PC-9 (cell line): ENCODE measurements at places on chromosomes 12 and 14.

GRCh38 chr14:60744566-60744965 lies 10.0 kb downstream of the MNAT1 start:
- no peaks in the 10 kb centered on the region for H3K27me3 ChIP-seq
- H3K4me3 ChIP-seq, result no peak overlapping the region
- H3K27ac ChIP-seq, result no peak overlapping the region
- no peaks in the 10 kb centered on the region for H3K4me1 ChIP-seq

GRCh38 chr14:101495284-101495683 lies 66.0 kb upstream of the DIO3 start:
- no peak overlapping the region for H3K4me3 ChIP-seq
- no peaks in the 10 kb centered on the region for H3K36me3 ChIP-seq
- no peak for DNase-seq
- H3K4me1 ChIP-seq, result no peaks in the 10 kb centered on the region
- H3K27ac ChIP-seq, result no peak overlapping the region

DNA sequence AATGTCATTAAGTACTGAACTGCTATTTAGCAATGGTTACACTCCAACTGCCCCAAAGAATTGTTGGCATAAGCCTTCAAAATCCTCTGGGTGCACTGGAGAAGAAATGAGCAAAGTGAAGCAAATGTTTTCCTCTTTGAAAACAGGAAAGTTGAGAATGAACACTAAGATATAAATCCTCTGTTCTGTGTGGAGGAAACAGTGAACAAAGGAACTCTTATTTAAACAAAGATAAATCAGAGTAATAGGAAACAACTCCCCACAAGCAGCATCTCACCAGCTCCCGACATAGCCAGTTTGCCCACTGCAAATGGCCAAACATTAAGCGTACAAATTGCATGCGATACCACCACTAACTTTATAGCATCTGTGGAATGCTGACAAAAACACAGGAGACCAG lies 54.0 kb downstream of the BCAT1 start:
- DNase-seq, result no peak
- no peaks in the 10 kb centered on the region for H3K4me1 ChIP-seq
- H3K4me3 ChIP-seq, result no peak overlapping the region
- H3K27ac ChIP-seq, result no peak overlapping the region

DNA sequence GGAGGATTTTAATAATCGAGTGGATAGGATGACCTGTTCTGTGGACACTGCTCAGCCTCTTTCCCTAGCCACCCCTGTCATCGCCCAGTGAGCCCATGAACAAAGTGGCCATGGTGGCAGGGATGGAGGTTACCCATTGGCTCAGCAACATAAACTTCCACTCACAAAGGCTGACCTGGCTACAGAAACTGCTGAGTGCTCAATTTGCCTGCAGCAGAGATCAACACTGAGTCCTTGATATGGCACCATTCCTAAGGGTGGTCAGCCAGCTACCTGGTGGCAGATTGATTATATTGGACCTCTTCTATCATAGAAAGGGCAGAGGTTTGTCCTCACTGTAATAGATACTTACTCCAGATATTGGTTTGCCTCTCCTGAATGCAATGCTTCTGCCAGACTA lies 465.4 kb upstream of the FBXO33 start:
- H3K36me3 ChIP-seq, result no peaks in the 10 kb centered on the region
- H3K4me1 ChIP-seq, result no peaks in the 10 kb centered on the region
- H3K4me3 ChIP-seq, result no peak overlapping the region
- no peaks in the 10 kb centered on the region for H3K27me3 ChIP-seq

DNA sequence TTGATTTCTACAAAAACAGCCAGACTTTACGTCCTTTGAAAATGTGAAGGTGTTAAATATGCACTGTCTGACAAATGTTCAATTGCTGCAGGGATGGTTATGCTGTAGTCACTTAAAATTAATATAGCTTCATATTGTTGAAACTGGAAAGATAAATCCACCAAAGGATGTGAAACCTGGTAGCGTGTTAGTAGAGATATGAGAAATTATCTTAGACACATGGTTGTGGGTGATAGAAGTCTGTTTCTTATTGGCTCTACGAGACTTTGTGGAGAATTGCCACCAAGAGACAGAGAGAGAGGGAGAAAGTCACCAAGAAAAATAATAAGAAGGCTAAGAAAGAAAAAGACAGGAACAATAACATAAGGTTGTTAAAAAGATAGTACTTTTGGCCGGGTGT lies 2.6 kb upstream of the CAPRIN2 start:
- H3K4me1 ChIP-seq, result peaks cover 25% of the 10 kb centered on the region
- H3K27me3 ChIP-seq, result no peaks in the 10 kb centered on the region
- no peaks in the 10 kb centered on the region for H3K36me3 ChIP-seq
- DNase-seq, result no peak

DNA sequence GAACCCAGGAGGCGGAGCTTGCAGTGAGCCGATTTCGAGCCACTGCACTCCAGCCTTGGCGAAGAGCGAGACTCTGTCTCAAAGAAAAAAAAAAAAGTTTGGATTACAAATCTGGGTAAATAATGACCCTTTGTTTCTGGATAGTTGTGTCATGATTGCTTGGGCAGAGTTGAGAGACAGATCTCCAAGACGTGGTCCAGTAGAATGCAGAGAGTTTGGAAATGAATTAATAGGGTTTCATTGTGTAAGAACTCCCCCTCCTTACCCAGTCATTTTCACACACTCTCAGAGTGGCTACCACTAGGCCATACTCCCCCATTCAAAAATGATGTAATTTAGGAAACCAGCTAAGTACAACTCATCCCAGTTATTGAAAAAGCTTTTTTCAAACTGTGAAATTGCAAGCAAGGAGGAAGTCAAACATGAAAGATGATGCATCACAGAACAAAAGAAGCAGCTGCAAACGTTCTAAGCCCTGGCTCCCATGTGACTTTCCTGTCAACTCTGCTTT lies 1331.9 kb downstream of the AACS start:
- no peak overlapping the region for H3K4me3 ChIP-seq
- no peak overlapping the region for H3K27ac ChIP-seq

GRCh38 chr12:93571365-93571924 lies 1.0 kb upstream of the SOCS2 start:
- no peaks in the 10 kb centered on the region for H3K36me3 ChIP-seq
- no peaks in the 10 kb centered on the region for H3K4me1 ChIP-seq
- H3K27ac ChIP-seq, result peak overlapping the region; percentile 76
- H3K27me3 ChIP-seq, result no peaks in the 10 kb centered on the region

- H3K36me3 ChIP-seq, result no peaks in the 10 kb centered on the region
- H3K4me1 ChIP-seq, result no peaks in the 10 kb centered on the region
- no peak overlapping the region for H3K4me3 ChIP-seq
- DNase-seq, result no peak
- no peaks in the 10 kb centered on the region for H3K27me3 ChIP-seq
- no peak overlapping the region for H3K27ac ChIP-seq
Measured at GRCh38 chr14:28770630-28771029, 4.0 kb downstream of the FOXG1 start.

- no peak overlapping the region for H3K27ac ChIP-seq
- H3K36me3 ChIP-seq, result no peaks in the 10 kb centered on the region
- peaks cover 80% of the 10 kb centered on the region for H3K27me3 ChIP-seq
- no peak overlapping the region for H3K4me3 ChIP-seq
- DNase-seq, result no peak
Measured at GRCh38 chr12:3816266-3816665, 56.9 kb downstream of the PARP11 start.

GRCh38 chr12:32493282-32493681 lies 93.9 kb downstream of the FGD4 start:
- H3K36me3 ChIP-seq, result no peaks in the 10 kb centered on the region
- DNase-seq, result no peak
- H3K4me1 ChIP-seq, result no peaks in the 10 kb centered on the region

DNA sequence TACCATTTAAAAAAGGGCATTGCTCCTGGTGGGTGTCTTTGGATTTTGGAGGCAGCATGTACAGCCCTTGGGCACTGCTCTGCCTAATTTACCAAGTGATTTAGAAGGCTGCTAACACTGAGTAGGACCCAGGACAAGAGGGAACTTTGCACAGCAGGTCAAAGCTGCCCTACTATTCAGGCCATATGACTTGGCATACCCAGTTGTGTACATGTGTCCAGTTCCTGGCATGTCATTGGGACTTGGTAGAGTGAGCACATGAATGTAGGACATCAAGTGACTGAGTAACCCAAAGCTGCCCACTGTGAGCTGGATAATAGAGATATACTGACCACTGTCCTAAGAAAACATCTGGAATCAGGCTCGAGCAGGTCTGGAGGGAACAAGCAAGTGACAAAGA lies 15.7 kb downstream of the CDKL1 start:
- no peaks in the 10 kb centered on the region for H3K4me1 ChIP-seq
- H3K27me3 ChIP-seq, result no peaks in the 10 kb centered on the region
- H3K27ac ChIP-seq, result no peak overlapping the region
